Liver (tissue), 10 donors: ENCODE measurements at places on chromosomes 12 and 14.

GRCh38 chr14:26463136-26463535 is 134.7 kb downstream of the NOVA1 start:
- DNase-seq, result no peak

- no peak for DNase-seq
Observed at GRCh38 chr12:56205445-56205844, 16.2 kb upstream of the SMARCC2 start.

DNA sequence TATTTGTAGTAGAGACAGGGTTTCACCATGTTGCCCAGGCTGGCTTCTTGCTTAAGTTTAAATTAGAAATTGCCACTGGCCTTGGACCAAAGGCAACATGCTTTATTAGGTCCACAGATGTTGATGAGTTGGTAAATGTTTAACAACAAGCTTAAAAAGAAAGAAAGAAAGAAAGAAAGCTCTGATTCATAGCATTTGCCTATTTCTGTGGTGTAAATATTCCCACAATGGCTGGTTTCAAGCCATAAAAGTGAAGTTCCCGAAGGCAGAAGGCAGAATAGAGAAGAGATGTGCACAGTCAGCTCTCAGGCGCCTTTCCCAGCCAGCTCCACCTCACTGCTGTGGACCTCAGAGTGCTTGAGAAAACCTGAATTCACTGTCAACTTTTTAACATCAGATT is 26.4 kb downstream of the KCNK13 start:
- no peak for DNase-seq

DNA sequence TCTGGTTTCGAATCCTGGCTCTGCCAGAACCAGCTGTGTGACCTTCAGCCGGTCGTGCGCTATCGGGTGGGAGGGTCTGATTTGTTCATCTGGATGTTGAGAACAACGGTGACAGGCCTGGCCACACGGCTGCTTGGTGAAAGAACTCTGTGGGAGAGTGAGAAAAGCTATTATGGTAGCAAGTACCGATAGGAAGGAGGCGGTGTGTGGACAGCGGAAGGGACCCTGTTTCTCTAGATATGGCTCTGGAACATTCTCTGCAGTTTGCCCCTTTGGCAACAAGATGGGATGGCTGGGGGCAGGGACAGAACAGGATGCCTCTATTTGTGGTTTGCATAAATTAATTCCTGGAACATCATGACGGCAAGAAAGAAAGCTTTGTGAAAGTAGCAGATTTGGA is 347.3 kb downstream of the AACS start:
- no peak for DNase-seq

DNA sequence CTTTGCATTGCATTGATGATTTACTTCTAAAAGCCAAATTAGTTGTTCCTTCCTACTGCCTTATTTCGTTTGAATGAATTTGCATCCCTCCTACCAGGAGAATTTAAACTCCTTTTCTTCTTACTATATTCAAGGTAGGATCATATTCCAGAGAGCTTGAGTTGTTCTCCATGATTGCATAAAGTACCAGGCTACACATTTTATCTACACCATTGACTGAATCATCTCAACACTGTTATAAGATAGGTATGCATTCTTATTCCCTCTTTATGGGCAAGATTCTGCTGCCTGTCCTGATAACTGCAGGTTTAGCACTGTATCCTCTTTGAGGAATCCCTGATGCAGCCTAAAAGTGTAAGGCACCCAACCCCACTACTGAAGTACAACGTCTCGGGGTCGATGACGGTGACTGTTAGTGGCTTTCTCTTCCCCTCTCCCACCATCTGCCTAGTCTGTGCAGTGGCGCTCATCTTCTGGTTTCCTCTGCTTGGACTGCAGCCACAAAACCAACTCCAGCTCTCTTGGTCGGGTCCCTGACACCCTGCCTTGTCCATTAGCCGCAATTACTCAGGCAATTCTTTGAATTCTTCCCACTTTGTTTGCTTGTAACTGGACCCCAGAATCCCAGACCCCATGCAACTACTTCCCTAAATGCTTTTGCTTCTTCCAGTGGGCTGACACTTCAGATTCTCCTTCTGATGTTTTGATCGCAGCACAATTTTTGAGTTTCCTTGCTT is 44.4 kb upstream of the STXBP6 start:
- no peak for DNase-seq

GRCh38 chr12:117097159-117097558 is 2.1 kb downstream of the TESC start:
- DNase-seq, result no peak

GRCh38 chr14:104928391-104929133 is 3.9 kb downstream of the PLD4 start:
- DNase-seq, result no peak

DNA sequence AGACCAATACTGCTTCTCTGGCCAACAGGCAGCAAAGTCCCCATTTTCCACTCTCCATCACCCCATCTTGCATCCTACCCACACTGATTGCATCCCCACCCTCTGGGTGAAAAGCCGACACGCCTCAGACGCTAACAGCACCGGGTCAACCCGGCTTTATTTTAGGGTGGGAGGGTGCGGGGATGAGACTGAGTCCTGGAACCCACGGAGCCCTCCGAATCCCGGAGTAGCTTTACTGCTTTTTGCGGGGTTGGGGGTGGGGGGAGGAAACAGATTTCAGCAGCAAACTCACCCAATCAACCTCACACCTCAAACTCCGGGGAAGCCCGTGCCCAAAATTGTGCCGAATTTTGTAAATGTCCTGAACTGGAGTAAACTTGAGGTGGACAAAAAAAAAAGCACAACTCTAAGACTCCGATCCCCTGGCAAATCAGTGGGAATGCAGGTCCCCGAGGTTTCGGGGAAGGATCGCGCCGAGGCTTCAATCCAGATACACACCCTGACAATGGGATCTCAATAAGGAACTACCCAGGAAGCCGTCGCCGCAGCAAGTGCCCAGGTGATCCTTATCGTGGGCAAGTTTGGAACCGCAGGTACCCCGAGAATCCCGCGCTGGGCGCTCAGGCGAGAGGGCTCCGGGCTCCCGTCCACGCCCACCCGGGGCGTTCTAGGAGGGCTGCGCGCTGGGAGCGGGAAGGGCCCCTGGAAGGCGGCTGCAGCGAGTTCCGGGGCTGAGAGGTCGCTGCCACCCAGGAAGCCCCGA is 1.1 kb downstream of the GCH1 start:
- no peak for DNase-seq

DNA sequence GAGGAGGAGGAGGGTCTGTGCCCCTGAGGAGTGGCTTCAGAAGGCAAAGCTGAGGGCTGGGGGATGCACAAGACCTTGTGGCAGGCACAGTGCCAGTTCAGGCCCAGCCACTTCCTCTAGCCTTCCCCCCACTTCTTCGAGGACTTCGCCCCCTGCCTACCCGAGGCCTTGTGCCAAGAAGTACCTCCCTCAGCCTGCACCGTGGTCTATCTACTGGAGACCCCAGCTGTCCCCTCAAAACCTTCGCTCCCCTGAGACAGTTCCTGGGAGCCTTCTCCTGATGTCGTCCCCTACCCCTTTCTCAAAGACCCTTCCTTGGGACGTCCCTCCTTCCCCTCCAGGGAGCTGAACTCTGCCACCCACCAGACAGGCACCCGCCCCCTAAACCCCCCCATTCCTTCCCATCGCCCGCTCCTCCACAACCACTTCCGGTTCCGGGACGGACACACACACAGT is 604 bp downstream of the ZNF384 start:
- peak; percentile 76 for DNase-seq

- no peak for DNase-seq
Observed at GRCh38 chr14:73833530-73834260, 17.9 kb upstream of the PTGR2 start.

GRCh38 chr12:48005001-48005749 is 899 bp upstream of the COL2A1 start:
- peak; percentile 52 for DNase-seq

GRCh38 chr12:126591533-126591932 is 1526.3 kb downstream of the AACS start:
- DNase-seq, result no peak

DNA sequence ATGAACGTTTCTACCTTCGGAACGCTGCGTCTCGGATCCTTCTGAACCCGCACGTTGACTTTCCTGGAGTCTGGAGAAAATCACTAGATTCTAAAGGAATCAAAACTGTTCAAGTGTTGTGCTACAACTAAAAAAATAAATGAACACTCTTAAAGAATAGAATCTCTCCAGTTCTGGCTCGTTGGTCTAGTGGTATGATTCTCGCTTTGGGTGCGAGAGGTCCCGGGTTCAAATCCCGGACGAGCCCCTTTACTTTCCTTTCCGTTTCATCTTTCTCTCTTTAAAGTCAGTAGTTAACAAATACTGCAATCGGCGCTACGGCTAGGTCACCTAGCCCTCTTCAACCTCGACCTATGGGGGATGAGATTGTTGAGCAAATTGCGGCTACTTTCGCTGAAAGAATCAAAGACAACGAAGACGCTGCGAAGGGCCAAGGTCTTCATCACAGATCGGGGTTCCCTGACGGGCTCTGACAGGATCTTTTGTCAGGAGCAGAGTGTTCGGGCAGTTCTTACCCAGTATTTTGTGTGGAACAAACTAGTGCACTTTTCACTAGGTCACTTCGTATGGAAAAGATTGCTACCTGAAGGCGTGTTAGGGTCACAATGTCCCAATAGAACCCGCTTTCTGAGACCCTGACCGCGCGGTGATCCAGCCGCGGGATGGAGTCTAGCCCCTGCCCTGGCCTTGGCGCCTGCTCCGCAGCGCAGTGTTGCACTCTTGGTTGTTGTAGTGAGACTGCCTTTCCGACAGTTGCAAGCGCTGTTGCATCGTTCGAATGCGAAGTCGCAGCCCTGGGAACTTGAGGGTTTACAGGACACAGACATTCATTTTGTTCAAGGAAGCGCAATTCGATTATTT is 8.4 kb downstream of the OR6S1 start:
- DNase-seq, result no peak

DNA sequence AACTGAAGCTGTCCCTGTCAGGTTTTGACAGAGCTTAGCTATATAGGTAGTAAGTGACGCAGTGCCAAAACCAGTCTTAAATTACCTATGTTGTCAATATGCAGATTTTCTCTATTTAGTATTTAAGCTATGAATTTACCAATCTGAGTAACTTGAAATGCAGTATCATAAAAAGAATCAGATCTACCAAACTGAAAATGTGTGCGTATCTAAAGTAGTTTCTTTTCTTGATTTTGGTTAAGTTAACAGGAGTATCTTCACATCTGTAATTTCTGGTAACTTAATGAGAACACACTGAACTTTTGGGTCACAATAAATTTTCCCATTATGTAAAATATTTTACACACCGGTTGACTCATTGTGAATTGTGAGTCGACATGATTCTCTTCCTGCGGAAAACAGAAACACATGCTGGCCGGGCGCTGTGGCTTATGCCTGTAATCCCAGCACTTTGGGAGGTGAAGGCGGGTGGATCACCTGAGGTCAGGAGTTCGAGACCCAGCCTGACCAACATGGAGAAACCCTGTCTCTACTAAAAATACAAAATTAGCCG is 45.1 kb downstream of the TRAF3 start:
- no peak for DNase-seq

- DNase-seq, result no peak
Observed at GRCh38 chr12:93176165-93176564, 201.6 kb upstream of the NUDT4 start.

DNA sequence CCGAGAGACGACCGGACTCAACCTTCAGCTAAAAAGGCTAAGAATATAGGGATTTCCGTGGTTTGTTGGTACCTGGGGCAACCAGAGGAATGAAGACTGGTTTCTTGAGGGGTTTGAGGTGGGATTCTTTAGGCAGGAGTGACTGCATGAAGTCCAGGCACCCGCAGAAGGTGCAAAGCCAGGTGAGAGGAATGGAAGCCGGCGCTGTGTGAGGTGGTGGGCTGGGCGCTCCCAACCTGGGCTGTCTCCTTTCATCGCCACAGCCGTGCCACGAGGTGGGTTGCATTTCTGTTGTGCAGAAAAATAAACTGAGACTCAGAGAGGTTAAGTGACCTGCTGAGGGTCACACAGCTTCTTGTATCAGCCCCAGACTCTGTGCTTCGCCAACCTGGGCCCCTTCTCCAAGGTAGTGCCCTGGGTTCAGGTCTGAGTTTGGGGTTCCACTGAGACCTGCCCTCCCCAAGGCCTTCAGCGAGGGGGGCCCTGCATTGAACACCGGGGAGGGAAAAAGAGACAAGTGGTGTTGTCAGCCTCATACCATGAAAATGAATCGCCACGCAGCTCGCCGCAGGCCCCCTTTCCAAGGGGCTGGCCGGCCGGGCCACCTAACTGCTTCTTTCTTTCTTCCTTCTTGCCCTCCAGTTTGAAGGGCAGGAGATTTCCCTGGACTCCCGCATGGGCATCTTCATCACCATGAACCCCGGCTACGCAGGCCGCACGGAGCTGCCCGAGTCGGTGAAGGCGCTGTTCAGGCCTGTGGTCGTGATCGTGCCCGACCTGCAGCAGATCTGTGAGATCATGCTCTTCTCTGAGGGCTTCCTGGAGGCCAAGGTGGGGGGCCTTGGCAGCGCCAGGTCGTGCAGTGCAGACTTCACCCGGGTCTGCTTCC is 88.4 kb downstream of the DNAH10 start:
- no peak for DNase-seq

DNA sequence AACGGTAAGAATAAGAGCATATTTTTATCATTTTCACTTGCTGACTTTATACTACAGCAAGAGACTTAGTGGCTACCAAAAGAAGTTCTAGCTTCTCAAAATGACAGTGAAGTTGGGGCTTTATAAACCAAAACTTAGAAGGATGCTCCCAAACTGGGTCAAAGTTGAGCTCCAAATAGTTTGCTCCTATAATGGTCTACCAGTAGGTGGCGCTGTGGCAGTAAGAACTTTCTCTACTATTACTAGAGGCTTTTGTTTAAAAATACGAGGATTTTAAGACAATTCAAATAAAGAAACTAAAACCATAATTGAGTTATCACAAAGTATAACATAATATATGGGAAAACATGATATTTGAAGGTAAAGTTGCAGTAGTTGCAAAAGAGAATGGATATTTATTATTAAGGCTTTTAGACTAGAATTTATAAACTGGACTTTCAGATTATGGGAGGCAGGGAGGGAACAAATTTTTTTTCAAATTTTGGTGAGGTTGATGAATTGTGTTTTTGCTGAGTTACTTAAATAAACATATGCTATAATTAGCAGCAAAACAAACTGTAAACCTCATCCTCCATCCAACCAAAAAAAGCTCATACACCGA is 75.0 kb downstream of the TGFB3 start:
- DNase-seq, result peak; percentile 73

DNA sequence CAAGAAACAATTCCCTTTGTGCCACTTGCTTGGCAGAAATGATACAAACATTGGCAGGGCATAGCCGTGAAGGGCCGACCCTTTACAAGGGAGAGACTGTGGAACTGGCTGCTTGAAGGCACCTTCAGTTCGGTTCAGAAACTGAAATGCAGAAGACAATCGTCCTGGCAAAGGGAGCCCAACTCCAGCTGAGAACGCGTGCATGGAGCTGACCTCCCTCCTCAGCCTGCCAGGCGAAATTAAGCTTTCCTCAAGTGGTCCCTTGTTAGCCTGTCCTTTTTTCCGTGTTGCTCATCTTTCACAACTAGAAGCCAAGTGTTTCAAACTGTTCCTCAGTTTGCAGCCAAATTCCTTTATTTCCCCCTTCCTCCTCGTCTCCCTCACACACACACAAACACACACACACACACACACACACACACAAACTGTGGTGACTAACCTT is 8.1 kb downstream of the LGR5 start:
- no peak for DNase-seq
